ENCODE measurements at places on chromosomes 3 and 15.

DNA sequence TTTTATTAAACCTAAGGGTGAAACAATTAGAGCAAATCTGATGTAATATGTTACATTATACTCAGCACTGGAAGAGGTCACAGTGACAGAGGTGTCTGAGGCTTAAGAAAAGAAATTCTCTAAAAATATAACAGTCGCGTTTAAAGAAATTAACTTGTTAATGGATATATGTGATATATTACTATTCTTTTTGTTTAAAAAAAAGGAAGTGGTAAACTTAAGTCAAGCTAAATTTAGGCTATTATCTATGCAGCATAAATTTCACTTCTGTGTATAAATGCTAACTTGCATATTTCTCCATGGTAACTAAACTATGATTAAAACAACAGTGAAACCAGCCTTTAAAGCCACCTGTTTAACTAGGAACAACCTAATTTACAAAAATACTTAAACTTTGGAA is 191.3 kb downstream of the FOXP1 start:
- no peak for DNase-seq

DNA sequence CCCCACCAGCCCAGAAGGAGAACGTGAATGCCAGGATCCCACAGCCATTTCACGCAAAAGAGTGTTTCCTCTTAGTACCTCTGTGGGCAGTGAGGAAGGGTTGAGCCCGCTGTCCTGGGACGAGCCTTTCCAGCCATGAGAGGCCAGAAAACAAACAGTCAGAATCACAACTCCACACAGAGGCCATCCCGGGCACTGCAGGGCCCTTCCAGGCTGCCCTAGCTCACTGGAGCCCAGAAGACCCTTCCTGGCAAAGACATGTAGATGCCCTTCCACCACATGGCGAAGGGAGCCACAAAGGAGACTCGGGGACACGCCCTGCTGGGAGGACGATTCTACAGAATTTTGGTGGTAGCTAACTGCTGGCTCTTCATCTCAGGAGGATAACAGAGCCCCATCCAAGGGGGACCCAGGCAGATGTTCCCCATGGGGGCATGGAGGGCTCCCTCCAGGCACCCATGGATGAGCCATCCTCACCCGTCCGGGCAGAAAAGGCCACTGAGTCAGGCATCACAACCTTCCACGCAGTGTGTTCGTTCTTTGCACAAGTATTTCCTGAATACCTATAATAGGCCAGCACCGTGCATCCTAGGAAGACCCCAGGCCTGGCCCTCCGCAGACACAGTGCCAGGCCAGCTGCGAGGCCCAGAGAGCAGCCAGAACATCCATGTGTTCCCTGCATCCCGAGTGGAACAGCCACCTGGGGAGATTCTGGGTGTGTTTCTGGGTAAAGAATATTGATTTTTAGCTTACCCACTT is 47.2 kb downstream of the SLC12A8 start:
- DNase-seq, result no peak

DNA sequence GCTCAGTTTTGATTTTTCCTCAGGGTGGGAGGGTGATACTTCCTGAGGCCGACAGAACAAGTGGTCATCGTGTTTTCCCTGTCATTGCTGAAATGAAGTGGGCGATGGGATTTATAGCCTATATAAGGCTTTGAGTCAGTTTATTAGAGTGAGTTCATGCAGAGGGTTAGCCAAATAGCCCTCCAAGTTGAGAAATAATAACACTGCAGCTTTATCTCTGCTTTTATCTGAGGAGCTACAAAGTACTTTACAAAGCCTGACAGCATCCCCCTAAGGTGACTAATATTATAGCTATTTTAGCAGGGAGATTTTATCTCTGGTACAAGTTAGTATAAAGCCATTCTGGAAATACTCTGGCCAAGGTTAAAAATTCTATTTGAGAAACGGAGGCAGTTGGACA is 389.6 kb downstream of the MFSD1 start:
- no peak for DNase-seq

- DNase-seq, result no peak
Observed at GRCh38 chr15:36777926-36778325, 198.5 kb downstream of the CDIN1 start.

- no peak for DNase-seq
Observed at GRCh38 chr3:122281891-122282290, 43.2 kb upstream of the CSTA start.
